ENCODE measurements at places on chromosomes 13 and 19.

- peak; percentile 32 for DNase-seq
Observed at GRCh38 chr19:18202778-18203407, 949 bp downstream of the RAB3A start.

GRCh38 chr13:50459046-50459445 lies 384.4 kb downstream of the DLEU7 start:
- DNase-seq, result no peak

GRCh38 chr19:4567584-4568071 lies 8.1 kb upstream of the SEMA6B start:
- no peak for DNase-seq

GRCh38 chr19:31498781-31499180 lies 149.5 kb upstream of the TSHZ3 start:
- no peak for DNase-seq

DNA sequence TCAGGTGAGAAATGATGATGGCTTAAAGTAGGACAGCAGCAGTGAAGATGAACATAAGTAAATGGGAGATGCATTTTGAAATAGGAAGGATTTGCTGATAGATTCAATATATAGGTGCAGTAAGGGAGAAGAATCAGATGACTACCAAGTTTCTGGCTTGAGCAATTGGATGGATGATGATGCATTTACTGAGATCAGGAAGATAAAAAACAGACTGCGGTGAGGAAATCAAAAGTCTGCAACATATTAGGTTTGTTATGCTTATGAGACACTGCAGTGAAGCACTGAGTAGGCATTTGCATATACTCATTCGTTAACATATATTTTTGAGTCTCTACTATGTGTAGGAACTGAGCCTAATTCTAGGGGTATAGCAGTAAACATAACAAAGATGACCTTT lies 184.2 kb downstream of the LACC1 start:
- no peak for DNase-seq

GRCh38 chr13:59444210-59444857 lies 719.4 kb downstream of the DIAPH3 start:
- no peak for DNase-seq

DNA sequence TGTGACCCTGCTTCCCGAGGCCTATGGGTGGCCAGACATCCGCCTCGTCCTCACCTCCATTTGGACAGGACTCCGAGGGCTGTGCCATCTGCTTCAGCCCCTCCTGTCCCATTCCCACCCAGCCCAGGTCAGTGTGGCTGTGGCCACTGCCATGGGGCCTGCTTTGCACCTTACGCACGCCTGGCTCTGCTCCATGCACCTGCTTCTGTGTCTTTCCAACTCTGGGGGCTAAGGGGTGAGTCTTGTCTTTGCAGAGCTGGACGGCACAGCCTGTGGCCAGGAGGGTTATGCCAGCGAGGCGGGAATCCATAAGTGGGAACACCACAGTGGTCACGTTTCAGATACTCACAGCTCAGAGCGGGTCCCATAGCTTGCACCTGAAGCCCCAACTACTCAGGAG lies 5.2 kb upstream of the ZNF554 start:
- no peak for DNase-seq

DNA sequence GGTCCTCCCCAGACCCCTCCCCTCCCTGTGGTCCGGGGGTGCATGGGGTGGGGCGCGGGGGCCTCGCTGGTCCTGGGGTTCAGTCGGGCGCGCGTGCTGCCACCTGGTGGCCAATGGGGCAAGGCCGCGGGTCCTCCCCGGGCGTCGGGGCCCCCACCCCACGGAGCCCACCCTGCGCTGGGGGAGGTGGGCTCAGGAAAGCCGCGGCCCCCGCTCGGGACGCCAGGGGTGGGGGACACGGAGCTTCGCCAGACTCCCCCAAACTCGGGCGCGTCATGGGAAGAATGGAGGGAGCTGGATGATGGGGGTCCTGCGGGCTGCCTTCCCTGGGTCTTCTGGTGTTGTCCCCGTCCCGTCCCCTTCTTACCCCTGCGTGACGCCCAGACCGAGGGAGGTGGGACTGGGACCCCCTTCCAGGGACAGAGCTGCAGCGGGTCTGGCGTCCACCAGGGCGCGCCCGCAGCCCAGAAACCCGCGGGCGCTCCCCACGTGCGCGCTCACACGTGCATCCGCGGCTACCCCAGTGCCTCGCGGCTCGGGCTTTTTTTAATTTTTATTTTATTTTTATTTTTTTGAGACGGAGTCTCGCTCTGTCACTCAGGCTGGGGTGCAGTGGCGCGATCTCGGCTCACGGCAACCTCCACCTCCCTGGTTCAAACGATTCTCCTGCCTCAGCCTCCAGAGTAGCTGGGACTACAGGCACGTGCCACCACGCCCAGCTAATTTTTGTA lies 19.8 kb upstream of the TCF3 start:
- DNase-seq, result peak; percentile 53

GRCh38 chr13:72931311-72931710 lies 127.5 kb upstream of the KLF5 start:
- DNase-seq, result no peak

DNA sequence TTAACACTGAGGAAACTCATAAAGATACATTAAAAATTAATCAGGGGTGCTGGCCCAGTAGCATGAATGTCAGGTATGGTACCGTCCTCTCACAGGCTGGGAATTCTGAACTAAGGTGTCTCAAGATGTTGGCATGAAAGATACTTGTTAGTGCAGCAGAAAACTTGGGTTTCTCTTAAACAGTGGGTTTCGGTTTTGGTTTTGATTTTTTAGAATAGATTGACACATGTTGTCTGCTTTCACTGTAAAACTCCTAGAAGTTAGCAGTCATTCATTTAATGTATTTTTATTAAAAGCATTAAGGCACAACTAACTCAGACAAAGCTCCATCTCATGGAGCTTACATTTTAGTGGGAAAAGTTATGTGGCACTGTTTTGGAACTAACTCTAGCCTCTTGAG lies 3.5 kb upstream of the OBI1 start:
- no peak for DNase-seq

Data from cerebellum (tissue), 4 donors.